Esophagus muscularis mucosa (tissue), 4 donors: ENCODE measurements at places on chromosomes 13 and 19. TPM values are rescaled to one million over a fixed set of nuclear protein-coding genes. Genes with fewer than 3 reads are reported as not detected.

The CPB2 gene
- not detected for total RNA-seq

DNA sequence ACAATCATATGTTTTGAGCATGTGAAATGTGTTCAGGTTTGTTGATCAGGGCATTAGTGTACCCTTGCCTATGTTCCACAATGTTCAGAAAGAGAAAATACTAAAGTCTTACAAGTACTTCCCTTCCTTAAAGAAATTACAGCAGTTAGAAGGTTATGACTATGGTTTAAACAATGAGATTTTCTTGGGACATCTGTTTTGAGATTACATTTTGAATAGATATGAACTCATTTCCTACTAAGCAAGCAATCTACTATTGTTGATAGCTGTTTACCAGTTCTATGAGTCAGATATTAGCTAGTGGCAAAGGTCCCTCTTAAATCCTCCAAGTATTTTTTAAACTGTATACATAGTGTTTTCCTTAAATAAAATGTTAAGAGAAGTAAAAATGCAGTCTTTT lies 241.3 kb downstream of the DACH1 start:
- DNase-seq = no peak

DNA sequence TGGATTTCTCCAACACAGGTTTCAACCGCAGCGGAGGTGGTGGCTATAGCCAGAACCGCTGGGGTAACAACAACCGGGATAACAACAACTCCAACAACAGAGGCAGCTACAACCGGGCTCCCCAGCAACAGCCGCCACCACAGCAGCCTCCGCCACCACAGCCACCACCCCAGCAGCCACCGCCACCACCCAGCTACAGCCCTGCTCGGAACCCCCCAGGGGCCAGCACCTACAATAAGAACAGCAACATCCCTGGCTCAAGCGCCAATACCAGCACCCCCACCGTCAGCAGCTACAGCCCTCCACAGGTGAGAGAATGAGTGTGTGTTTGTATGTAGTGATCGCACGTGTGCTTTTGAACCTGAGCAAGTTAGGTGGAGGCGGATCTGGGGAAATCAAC lies 6.0 kb upstream of the CCDC97 start:
- DNase-seq = no peak

- no peak for DNase-seq
Measured at GRCh38 chr13:108158746-108159145, 56.6 kb downstream of the LIG4 start.

- DNase-seq = no peak
Measured at GRCh38 chr13:106882246-106882645, 314.3 kb upstream of the ARGLU1 start.

- DNase-seq = no peak
Measured at GRCh38 chr13:26837997-26838396, 77.4 kb upstream of the GPR12 start.

GRCh38 chr19:7521551-7522071 lies 813 bp upstream of the MCOLN1 start:
- DNase-seq = no peak

The PDX1 gene
- total RNA-seq = not detected

DNA sequence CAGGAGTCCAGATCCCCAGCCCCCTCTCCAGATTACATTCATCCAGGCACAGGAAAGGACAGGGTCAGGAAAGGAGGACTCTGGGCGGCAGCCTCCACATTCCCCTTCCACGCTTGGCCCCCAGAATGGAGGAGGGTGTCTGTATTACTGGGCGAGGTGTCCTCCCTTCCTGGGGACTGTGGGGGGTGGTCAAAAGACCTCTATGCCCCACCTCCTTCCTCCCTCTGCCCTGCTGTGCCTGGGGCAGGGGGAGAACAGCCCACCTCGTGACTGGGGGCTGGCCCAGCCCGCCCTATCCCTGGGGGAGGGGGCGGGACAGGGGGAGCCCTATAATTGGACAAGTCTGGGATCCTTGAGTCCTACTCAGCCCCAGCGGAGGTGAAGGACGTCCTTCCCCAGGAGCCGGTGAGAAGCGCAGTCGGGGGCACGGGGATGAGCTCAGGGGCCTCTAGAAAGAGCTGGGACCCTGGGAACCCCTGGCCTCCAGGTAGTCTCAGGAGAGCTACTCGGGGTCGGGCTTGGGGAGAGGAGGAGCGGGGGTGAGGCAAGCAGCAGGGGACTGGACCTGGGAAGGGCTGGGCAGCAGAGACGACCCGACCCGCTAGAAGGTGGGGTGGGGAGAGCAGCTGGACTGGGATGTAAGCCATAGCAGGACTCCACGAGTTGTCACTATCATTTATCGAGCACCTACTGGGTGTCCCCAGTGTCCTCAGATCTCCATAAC lies at the start of gene APOE:
Gene APOE, plus strand, starts transcription at position 360 of the 724 bp plus-strand sequence. CDS start 829 bp downstream, outside the sequence.
- DNase-seq = no peak
